Kidney epithelial cell (primary cell): ENCODE measurements at places on chromosomes 12 and 14. TPM values are rescaled to one million over a fixed set of nuclear protein-coding genes. Genes with fewer than 3 reads are reported as not detected.

- DNase-seq, result no peak
Observed at GRCh38 chr14:69152181-69152901, 578 bp downstream of the DCAF5 start.

DNA sequence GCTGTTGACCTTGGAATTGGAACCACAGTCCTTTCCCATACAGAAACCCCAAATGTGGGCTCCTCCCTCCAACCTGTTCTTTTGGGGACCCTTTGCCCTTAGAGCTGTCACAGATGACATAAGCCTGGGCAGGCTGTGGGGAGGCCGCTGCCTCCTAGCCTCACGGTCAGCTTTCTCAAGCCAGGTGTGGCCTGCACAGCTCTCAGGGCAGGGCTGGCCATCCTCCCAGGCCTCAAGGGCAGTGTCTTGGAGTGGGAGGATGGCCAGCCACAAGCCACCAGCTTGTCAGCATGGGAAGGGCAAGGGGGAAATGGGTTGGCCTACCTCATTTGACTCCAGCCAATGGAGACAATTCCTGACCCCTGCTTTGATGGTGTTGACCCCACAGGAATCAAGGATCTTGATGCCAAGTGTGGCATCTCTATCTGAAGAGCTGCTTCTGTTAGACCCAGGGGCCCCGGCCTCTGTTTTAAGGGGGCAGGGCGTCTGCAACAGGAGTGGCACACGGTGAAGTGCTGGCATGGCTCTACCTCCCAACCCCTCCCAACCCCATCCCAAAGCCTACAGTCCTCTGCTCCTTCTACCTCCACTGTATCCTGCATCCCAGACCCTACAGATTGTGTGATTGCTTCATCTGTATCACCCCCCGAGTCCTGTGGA is 11.5 kb downstream of the CBLN3 start:
- no peak for DNase-seq

DNA sequence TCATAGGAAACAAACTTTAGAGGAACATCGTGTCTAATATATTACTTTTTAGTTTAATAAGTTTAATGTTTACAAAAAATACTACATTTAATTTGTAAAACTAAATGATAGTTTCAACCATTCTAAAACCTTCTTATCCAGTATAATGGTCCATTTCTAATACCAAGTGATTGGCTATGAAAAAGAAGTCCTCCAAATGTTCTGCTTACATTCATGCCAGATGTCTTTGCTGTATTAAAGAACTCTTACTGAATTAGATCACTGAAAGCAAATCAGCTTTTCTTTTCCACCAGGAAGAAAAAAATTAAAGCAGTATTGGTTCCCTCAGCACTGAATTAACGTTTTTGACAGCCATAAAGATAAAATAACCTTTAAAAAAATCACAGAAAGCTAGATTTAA is 3.7 kb downstream of the NOVA1 start:
- no peak for DNase-seq

The TTC7B gene
- total RNA-seq, result 46.0 and 69.5 TPM in 2 replicates

GRCh38 chr12:22626406-22626805 is 1.4 kb downstream of the ETNK1 start:
- DNase-seq, result no peak
